Hematopoietic multipotent progenitor cell treated with erythropoietin and hydrocortisone succinate and interleukin-3 and kit ligand, for 6 days (in vitro differentiated cells): ENCODE measurements at places on chromosomes 5 and 9.

- DNase-seq, result peak; percentile 81
Observed at GRCh38 chr9:7536310-7536939, 263.2 kb downstream of the DMAC1 start.

GRCh38 chr5:96788112-96788749 lies 19.5 kb downstream of the ERAP1 start:
- DNase-seq, result no peak

GRCh38 chr5:75265731-75266130 lies 29.1 kb upstream of the ANKRD31 start:
- peak; percentile 60 for DNase-seq

DNA sequence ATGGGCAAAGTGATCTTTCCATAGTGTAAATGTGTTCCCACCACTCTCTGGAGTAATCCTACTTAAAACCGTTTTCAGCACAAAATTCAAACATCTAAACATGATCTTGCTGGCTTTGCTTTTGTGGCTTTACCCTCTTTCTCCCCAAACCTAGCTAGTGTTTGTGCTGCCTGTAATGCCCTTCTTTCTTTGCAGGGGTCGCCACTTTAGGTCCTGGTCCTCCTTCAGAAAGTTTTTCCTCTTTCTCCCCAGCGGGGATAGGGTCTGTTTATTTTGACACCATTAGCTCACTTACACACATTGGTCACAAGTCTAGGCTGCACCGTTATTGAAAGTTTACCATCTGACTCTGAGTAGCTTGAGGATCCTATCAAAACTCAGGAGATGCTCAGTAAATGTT lies 736 bp upstream of the HSD17B4 start:
- no peak for DNase-seq

DNA sequence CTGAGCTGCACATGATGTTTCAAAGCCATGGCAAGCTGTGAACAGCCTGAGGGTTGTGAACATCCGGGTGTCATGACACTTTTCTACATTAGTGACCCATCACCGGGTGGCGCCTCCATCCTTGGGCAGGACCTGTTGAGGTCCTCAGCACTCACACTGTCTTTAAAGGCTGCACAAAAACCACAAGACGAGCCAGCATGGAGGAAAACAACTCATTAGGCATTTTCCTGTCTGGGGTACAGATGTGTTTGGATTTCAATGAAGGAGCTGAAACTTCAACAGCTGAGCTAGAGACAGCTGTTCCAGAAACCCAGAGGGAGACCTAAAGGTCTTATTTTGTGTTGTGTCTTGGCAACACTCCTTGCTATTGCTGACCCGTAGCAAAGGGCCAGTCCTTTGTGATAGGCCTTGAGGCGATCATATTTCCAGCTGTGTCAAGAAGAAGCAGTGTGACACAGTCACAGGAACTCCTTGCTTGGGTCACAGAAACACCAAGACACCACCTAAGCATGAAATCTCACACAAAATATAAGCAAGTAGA lies 151.8 kb upstream of the VLDLR start:
- peak; percentile 38 for DNase-seq

GRCh38 chr5:100600298-100600994 lies 65.3 kb downstream of the FAM174A start:
- DNase-seq, result no peak

GRCh38 chr5:91362935-91363334 lies 20.2 kb downstream of the ARRDC3 start:
- no peak for DNase-seq

- DNase-seq, result no peak
Observed at GRCh38 chr9:134219646-134220060, 55.3 kb upstream of the RNU6ATAC start.

- DNase-seq, result no peak
Observed at GRCh38 chr5:51958473-51958872, 575.2 kb downstream of the ISL1 start.

DNA sequence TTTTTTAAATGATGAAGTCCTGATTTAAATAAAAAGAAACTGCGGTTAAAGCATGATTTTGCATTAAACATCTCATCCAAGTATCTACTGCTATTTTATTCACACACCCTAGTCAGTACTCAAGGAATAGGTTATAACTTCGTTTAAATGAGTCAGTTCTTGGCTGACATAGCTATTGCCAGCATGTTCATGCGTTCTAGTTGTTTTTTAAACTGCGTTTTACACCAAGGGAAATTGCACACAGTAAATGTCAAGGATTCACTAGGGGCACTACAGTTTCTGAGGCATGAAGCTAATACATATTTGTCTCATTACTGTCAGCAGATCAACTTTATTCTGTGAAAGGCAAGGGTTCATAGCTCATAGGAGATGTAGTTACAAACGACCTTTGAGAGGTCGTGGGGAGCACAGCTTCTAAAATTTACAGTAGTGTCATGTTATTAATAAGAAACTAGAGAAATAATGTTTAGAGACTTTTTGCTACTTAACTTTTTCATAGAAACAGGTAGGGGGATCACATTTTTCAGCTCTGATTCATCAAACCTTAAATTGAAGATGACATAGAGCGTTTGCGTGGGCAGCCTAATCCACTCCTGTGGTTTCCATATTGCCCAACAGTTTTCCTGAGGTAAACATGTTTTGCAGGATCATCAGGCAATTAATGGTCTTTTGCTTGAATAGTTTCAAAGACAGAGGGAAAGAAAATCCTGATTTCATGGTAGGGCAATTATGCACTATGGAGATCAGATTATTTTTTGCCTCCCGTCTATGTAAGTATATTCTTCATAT lies 2222.7 kb upstream of the WWC1 start:
- no peak for DNase-seq

- no peak for DNase-seq
Observed at GRCh38 chr5:145244788-145245187, 590.4 kb downstream of the PRELID2 start.

- DNase-seq, result no peak
Observed at GRCh38 chr5:56465769-56466135, 232.6 kb upstream of the ANKRD55 start.

DNA sequence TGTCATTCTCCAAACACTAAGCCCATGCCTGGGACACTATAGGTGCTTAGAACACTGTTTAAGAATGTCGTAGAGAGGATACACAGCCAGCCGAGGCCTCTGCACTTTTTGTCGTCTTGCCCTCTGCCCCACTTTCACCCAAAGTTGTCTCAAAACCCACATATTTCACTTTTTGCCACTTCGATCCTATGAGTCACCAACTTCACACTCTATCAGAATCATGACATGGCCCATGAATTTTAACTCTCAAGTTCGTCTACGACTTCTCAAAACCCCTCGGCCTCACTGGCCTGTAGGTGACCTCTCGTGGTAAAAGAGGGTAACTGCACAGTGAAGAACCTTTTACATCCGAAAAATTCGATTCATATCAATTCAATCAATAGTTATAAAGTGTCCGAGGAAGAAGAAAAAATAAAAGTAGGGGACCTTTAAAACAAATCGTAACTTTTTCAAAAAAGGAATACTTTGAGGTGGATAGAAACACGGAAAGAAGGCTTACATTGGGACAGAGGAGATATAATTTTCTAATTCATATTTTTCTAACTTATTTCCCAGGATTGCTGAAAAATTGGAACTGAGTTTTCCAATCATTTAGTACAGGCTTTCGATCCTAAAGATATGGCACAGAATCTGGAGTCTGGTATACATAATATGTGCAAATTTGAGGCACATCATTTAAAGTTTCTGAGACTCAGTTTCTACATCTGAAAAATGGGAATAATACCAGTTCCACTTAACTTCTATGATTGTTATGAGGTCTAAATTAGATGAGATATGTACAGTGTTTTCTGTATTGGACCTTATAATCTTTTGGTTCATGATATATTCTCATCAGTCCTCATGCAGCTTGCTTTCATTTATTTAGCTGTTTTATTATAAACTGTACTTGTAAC lies 122.6 kb downstream of the APBA1 start:
- DNase-seq, result peak; percentile 65

DNA sequence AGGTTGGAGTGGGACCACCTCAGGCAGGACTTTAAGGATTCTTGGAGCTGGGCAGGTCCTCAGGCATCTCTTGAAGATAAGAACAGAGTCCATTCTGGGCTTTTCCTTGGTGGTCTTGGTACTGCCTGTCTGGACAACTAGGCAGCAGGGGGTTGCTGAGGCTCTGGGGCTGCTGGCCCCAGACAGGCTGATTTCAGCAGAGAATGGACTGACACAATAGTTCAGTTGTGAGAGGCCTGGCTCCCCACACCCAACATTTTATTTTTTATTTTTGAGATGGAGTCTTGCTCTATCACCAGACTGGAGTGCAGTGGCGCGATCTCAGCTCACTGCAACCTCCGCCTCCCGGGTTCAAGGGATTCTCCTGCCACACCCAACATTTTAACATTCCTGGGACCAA lies 4.6 kb downstream of the ANGPTL2 start:
- no peak for DNase-seq

DNA sequence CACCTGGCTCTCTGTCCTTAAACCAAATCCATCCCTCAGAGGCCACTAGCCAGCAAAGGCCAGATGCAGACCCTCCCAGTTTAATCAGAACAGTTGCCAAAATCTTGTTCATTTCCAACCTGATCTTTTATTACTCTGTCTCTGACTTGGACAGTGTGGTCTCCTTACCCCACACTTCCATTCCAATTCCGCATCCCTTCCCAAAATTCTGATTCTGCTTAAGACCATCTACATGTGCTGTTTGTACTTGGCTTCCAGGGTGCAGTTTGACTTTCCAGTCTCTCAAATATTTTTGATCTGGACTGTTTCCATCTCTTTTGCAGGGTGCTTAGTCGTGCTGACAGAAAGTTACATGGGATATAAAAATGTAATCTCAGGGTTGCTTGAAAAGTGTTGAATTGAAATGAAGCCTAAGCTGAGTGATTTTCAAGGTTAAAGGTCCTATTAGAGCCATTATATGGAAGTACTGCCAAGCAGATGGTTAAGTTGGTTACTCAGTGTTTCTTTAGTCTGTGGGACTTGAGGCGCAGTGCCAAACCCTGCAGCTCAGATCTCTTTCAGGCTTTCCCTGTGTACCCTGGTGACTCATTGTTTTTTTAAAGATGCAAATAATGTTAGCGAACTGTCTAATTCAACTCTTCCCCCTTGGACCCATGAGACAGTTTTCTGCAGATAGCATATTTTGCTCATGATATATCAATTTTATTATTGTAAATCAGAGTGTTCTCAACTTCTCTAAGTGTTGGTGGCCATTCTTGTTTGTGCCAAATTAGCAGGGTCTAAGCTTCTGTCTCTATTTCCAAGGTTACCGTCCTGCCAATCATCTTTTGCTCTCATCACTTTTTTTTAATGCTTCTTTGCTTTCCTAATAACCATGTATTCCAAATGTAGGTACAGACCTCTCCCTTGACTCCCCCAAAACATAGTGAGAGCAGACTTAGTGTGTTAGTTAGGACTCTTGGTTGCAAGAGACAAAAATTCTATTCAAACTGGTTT lies 18.2 kb upstream of the DCP2 start:
- DNase-seq, result peak; percentile 41

DNA sequence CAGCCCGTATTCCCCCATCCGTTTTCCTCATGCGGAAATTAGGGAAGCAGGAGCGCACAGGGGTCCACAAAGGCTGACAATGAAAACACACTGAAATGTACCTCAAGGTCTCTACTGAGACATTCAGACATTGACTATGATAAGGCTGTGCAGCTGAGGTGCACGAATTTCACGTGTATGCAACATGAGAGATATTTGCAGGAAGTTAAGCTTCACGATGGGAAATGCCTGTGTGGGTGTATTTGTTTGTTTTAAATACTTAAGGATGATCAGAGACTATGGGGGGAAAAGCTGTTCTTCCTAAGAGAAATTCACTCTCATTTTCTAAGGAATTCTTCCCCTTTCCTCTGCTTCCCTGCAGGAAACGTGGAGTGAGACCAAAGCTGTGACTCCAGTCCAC lies 2.6 kb upstream of the SPATA31E1 start:
- no peak for DNase-seq
